Uterus (tissue), 4 donors: ENCODE measurements at places on chromosomes 13 and 19. TPM values are rescaled to one million over a fixed set of nuclear protein-coding genes. Genes with fewer than 3 reads are reported as not detected.

- no peaks in the 10 kb centered on the region for H3K36me3 ChIP-seq
- no peak overlapping the region for H3K4me3 ChIP-seq
- no peaks in the 10 kb centered on the region for H3K4me1 ChIP-seq
- H3K27me3 ChIP-seq = no peaks in the 10 kb centered on the region
These were observed 13.6 kb downstream of the KLF5 start for GRCh38 chr13:73072239-73072900.

The DMRTC2 gene
- total RNA-seq = not detected

The CEACAM18 gene
- total RNA-seq = not detected

The PDX1 gene
- total RNA-seq = not detected

DNA sequence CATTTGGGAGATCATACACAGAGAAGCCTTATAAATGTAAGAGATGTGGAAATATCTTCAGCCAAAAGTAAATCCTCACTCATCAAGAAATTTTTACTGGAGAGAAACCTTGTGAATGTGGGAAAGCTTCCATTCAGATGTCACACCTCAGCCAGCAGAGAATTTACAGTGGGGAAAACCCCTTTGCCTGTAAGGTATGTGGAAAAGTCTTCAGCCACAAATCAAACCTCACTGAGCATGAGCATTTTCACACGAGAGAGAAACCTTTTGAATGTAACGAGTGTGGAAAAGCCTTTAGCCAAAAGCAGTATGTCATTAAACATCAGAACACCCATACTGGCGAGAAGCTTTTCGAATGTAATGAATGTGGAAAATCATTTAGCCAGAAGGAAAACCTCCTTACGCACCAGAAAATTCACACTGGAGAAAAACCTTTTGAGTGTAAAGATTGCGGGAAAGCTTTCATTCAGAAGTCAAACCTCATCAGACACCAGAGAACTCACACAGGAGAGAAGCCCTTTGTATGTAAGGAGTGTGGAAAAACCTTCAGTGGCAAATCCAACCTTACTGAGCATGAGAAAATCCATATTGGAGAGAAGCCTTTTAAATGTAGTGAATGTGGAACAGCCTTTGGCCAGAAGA lies 21.5 kb downstream of the ZNF146 start:
- H3K4me3 ChIP-seq = no peak overlapping the region
- no peaks in the 10 kb centered on the region for H3K27me3 ChIP-seq

The SMIM24 gene
- total RNA-seq = 0.97 TPM

The SLITRK6 gene
- total RNA-seq = 0.91 TPM

GRCh38 chr19:51129716-51130115 lies 5.0 kb downstream of the SIGLEC9 start:
- no peaks in the 10 kb centered on the region for H3K4me1 ChIP-seq
- no peak overlapping the region for H3K4me3 ChIP-seq
- H3K27ac ChIP-seq = no peak overlapping the region
- no peaks in the 10 kb centered on the region for H3K27me3 ChIP-seq

- H3K36me3 ChIP-seq = no peaks in the 10 kb centered on the region
- H3K4me1 ChIP-seq = no peaks in the 10 kb centered on the region
- no peak overlapping the region for H3K4me3 ChIP-seq
- no peak for DNase-seq
These were observed 274.4 kb downstream of the KLF12 start for GRCh38 chr13:73859841-73860240.

DNA sequence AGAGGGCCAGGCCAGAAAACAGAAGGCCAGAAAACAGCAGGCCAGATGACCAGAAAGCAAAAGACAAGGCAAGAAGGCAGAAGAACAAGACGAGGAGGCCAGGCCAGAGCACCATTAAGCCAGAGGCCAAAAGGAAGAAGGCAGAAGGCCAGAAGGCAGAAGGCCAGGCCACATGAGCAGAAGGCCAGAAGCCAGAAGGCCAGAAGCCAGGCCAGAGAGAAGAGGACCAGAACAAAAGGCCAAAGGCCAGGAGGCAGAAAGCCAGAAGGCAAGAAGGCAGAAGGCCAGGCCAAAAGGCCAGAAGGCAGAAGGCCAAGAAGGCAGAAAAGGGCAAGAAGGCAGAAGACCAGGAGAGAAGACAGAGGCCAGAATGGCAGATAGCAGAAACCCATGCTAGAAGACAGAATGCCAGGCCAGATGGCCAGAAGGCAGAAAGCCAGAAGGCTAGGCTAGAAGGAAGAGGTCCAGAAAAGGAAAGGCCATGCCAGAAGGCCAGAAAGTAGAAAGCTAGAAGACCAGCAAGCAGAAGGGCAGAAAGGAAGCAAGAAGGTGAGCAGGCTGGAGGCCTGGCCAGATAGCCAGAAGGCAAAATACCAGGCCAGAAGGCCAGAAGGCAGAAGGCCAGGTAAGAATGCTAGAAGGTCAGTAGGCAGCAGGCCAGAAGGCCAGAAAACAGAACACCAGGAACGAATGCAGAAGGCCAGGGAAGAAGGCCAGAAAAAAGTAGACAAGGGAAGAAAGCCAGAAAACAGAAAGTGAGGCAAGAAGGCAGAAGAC lies 187.6 kb downstream of the TUBA3C start:
- no peaks in the 10 kb centered on the region for H3K27me3 ChIP-seq
- H3K36me3 ChIP-seq = no peaks in the 10 kb centered on the region
- no peak overlapping the region for H3K4me3 ChIP-seq
